Stimulated activated CD8-positive, alpha-beta memory T cell treated with anti-CD3 and anti-CD28 coated beads, Interleukin-2, amount 100 ng/mL, for 1 hour (primary cell): ENCODE measurements at places on chromosomes 4 and X.

DNA sequence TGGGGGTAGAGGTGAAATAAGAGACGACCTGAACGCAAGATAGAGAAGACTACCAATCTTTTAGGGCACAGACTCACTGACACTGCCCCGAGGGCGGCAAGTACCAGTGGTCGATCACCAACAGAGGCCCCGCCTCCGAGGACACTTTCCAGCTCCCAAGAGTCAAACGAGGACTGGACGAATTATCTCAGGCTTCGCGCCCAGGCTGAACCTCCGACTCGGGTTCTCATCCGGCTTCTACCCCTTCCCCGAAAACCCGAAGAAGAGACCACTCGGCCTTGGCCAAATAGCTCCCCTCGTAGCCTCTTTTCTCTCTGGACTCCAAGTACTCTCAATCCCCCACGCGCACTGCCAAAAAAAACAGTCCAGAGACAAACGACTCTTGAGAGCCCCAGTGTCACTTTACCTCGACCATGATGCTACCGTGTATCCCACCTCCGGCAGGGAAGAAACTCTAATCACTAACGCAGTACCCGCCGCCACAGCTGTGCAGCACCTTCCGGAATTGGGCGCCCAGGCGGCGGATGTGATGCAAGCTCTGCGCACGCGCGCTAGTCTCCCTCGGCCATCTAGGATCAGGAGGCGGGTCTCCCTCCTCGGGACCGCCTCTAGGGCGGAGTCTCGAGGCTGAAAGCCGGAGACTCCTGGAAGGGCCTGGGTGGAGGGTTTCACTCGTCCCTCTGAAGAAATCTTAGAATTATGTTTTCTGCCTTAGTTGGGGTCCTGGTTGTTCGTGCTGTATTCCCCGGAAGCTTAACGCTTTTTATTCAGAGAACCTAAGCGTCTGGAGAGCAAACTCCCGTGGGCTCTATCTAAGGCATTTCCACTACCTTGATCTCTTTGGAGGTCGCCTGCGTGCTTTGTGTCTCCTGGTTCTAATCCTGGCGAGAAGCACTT is at the start of gene PLRG1:
TSS of gene PLRG1 (minus strand) at position 507 of the 897 bp plus-strand sequence. CDS start at position 415, 92 bp downstream.
- DNase-seq: peak; percentile 94

GRCh38 chrX:72123471-72124185 is 8.1 kb downstream of the RTL5 start:
- DNase-seq: no peak

DNA sequence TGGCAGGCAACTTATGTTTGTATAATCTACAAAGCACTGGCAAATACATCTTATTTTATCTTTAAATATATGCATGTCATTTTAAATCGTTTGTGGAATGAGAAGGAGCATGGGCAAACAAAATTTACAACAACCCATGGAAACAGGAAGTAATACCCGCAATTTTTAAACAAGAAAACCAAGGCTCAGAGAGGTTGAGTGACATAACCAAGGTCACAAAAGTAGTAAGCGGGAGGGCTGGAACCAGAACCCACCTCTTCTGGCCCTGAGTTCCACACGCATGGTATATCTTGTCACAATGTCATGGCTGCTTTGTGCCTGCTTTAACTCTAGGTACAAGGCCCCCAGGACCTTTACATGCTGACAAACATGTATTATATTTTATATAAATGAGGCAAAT is 52.9 kb downstream of the SLC7A11 start:
- DNase-seq: no peak

DNA sequence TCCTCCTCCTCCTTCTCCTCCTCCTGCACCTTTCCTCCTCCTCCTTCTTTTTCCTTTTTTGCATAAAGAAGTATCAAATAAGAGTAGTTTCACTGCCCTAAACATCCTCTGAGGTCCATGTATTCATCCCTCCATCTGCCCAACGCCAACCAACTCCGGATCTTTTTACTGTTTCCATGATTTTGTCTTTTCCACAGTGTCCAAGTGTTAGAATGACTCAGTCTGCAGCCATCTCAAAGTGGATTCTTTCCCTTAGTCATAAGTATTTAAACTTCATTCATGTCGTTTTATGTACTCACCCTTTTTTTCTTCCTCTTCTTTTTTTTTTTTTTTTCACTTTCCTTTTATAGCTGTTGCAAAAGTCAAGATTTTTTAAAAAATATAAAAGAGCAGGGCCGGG is 12.9 kb downstream of the CSF2RA start:
- DNase-seq: no peak

DNA sequence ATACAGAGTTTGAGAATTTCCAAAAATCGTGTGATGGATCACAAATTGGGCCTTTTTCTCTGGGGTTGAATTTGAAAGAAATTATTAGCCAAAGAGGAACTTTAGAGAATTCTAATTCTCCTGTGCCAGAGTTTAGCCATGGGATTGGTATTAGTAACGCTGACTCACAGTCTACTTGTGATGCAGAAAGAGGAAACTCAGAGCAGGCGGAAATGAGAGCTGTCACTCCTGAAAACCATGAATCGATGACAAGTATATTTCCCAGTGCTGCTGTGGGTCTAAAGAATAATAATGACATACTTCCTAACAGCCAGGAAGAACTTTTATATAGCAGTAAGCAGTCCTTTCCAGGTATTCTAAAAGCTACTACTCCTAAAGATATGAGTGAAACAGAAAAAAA is 64.9 kb downstream of the N4BP2 start:
- no peak for DNase-seq

DNA sequence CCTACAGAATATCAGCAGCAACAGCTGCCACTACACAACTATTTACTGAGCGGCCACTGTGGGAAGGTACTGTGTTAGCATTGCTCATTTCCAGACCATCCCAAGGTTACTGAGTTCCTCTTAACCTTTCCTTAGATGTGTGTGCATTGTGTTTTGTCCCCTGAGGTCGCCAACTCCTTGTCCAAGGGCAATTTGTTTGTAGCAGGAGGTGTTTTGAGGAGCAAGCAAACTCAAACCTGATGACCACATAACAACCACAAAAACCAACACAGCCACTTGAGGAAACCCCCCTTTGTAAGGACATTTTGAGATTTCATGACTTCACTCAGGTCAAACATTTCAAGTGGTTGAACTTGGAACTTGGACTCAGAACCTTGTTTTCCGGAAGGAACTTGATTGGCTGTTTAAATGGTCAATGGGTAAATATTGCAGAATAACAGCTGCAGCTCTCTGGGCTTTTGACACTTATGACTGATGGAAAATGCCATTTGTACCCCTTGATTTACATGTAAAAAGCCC is 122.3 kb downstream of the MID1IP1 start:
- DNase-seq: no peak

DNA sequence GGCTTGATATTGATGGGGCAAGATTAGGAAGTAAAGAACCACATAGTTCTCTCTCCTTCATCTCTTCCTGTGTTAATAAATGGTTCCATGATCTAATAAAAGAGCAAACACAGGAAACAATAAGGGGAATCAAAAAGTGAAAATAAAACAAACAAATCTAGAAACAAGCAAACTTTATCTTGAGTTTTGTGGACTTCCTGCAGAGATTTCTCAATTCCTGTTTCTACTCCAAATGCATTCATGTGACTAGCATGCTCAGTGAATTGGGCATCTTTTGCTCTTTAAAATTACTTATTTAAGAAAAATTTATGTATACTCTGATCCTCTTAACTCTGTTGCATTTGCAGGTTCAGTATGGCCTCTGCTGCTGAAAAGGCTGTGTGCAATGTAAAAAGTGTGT is 682.0 kb downstream of the KCTD8 start:
- no peak for DNase-seq

- no peak for DNase-seq
These were observed at the start of gene COL25A1 for GRCh38 chr4:109302361-109303139. Gene COL25A1, minus strand, starts transcription at chr4:109302658.

DNA sequence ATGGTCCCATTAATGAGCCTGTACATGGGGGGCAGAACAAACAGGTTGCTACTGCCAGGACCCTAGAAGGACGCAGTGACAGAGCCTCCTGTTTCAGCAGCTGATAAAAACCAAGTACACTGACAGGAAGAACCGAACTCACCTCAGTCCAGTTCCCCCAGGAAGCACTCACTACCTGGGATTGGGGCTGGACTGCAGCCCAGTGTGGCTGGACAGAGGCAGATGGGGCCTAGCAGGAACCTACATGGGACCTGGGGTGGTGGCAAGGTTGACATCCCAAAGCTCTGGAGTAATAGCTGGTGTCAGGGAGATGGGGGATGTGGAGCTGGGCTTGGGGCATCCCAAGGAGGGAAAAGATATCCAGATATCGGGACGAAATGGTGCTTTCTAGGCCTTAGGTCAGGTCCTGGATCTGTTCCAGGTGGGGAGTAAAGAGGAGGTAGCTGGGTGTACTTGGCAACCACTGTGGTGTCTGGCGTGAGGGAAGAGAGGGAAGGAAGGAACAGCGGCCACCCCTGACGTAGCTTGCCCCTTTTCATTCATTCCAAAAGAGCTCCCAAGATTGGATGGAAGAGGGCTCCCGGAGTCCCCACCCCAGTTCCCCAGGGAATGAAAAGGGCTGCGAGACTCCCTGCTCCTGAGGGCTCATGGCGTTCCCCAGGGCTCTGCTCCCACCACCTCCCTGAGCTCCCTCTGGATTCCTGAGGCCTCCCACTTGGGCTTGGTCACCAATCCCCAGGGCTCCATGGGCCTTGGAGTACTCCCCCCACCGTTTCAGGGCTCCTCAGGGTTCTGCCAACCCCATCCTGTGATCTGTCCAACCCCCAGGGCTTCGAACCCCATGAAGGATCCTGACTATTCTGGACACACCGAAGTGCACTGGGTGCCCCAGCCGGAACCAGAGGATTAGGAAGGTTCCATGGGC is 4.5 kb downstream of the EMD start:
- DNase-seq: no peak

DNA sequence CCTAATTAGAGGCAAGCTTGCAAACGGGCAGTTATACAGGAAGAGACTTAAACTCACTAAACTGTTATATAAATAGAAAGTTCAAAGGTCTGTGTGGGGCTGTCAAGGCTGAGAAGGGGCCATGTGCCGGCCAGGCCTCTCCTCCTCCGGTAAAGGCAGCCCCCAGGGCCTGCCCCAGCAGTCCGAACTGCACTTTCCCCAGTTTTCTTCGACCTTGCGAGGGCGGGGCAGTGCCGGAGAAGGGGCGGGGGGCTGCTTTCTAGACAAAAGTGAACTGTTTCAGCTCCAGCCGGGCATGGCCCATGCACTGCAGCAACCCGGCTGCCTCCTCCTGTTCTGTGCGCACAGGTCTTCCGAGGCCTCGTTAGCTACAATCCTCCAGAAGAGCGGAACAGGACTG is 4.1 kb downstream of the AFF2 start:
- no peak for DNase-seq

DNA sequence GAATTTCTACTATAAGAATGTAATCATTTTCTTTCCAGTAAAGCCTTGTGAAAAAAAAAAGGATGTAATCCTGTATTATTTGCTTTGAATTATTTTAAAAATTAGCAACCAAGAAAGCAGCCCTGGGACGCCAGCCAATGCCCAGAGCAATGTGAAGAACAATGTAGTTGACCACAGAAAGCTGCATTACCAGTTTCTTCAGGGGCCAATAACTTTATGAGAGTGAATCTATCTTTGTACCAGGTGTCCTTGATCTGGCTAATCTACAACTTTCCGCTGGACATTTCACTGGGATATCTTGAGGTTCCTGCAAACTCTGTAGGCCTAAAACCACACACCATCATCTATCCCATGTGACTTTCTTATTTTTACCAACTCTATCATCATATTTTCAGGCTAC is 7.6 kb upstream of the KLHL2 start:
- DNase-seq: no peak

GRCh38 chrX:122218666-122219065 is 965.4 kb upstream of the GRIA3 start:
- no peak for DNase-seq

GRCh38 chrX:2507904-2508627 is 7.3 kb upstream of the DHRSX start:
- no peak for DNase-seq

DNA sequence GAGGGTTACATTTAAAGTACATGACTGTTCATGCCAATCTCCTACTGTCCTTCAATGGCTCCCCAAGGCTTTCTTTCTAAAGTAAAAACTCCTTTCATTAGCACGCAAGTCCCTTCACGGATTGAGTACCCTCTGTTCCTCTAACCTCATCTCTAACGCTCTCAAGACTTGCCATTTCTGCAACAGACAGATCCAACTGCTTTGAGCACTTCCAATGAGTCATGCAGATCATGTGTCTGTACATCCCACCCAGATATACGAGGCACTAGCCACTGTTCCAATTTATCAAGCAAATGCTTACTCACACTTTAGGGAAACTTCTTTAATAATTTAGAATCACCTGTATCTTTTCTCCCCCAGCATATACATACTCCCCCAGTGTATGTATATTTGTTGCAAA is 332.5 kb upstream of the ZFP42 start:
- DNase-seq: no peak

DNA sequence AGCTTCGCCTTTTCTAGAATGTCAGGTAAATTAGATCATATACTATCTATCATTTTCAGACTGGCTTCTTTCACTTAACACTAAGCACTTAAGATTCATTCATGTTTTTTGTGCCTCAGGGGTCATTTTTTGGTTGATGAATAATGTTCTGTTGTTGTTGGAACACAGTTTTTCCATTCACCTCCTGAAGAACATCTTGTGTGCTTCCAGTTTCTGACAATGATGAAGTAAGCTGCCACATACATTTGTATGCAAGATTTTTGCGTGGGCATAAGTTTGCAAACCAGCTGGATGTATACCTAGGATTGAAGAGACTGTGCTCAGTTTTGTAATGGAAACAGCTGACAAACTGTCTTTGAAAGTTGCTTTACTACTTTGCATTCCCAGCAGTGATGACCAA is 37.6 kb downstream of the MAGEA9 start:
- DNase-seq: no peak

DNA sequence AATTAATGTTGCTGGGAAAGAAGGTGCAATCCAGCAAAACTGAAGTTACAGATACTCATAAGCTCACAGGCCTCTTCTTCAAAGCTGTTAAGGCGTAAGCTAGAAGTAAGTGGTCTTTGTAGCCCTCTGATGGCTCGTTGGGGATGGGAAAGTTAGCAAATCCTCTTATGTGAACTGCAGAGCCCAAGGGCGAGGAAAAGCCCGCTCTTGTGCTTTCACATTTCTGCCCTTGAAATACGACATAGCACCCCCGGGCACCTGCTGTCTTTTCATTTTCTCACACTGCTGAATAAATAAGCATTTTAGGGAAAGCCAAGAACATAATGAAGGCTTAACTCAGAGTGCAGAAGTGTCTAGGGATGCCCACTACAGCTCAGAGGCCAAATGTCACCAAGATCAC is 73.1 kb upstream of the SORBS2 start:
- DNase-seq: no peak

DNA sequence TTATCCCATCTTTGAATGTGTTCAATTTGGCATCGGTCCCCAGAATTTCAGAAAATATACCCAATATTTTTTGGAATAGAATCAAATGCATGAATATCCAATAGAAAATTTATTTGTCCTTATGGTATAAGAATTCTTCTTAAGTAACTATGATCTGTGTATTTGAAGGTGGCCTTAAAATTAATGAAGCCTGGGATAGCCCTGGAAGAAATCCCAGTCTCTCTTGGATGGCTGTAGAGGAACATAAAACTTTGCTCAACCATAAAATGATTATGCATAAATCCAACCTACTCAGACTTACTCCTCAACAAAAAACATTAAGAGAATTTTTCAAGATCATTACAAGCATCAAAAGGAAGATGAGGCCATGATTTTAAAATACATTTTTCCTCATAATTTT is 269.4 kb upstream of the SMIM31 start:
- DNase-seq: no peak
